ENCODE measurements at places on chromosomes 6 and 20.

GRCh38 chr6:112038756-112039430 is 15.0 kb upstream of the CCN6 start:
- H3K36me3 ChIP-seq: no peaks in the 10 kb centered on the region
- H3K27me3 ChIP-seq: no peaks in the 10 kb centered on the region
- H3K4me1 ChIP-seq: peaks cover 6% of the 10 kb centered on the region
- H3K27ac ChIP-seq: no peak overlapping the region

GRCh38 chr20:19735446-19735845 is 22.6 kb upstream of the RIN2 start:
- no peaks in the 10 kb centered on the region for H3K4me1 ChIP-seq
- no peak overlapping the region for H3K4me3 ChIP-seq
- H3K36me3 ChIP-seq: no peaks in the 10 kb centered on the region
- no peak for DNase-seq

GRCh38 chr20:35307666-35308653 is 15.7 kb upstream of the FAM83C start:
- H3K4me1 ChIP-seq: no peaks in the 10 kb centered on the region
- H3K27me3 ChIP-seq: no peaks in the 10 kb centered on the region
- DNase-seq: no peak
- no peak overlapping the region for H3K27ac ChIP-seq
- no peaks in the 10 kb centered on the region for H3K36me3 ChIP-seq

DNA sequence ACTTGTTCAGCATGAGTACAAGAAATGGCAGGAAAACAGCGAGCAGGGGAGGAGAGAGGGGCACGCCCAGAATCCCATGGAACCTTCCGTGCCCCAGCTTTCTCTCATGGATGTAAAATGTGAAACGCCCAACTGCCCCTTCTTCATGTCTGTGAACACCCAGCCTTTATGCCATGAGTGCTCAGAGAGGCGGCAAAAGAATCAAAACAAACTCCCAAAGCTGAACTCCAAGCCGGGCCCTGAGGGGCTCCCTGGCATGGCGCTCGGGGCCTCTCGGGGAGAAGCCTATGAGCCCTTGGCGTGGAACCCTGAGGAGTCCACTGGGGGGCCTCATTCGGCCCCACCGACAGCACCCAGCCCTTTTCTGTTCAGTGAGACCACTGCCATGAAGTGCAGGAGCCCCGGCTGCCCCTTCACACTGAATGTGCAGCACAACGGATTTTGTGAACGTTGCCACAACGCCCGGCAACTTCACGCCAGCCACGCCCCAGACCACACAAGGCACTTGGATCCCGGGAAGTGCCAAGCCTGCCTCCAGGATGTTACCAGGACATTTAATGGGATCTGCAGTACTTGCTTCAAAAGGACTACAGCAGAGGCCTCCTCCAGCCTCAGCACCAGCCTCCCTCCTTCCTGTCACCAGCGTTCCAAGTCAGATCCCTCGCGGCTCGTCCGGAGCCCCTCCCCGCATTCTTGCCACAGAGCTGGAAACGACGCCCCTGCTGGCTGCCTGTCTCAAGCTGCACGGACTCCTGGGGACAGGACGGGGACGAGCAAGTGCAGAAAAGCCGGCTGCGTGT is 11.6 kb downstream of the TNFAIP3 start:
- no peak for DNase-seq
- H3K27me3 ChIP-seq: no peaks in the 10 kb centered on the region

All from MM.1S (cell line).